AG08396 (cell line): ENCODE measurements at places on chromosomes 5 and 9.

GRCh38 chr5:133644000-133644865 lies 31.9 kb upstream of the FSTL4 start:
- DNase-seq = no peak

GRCh38 chr5:38753141-38753540 lies 92.7 kb upstream of the OSMR start:
- no peak for DNase-seq

GRCh38 chr9:113633782-113634595 lies 170.5 kb downstream of the RGS3 start:
- no peak for DNase-seq

DNA sequence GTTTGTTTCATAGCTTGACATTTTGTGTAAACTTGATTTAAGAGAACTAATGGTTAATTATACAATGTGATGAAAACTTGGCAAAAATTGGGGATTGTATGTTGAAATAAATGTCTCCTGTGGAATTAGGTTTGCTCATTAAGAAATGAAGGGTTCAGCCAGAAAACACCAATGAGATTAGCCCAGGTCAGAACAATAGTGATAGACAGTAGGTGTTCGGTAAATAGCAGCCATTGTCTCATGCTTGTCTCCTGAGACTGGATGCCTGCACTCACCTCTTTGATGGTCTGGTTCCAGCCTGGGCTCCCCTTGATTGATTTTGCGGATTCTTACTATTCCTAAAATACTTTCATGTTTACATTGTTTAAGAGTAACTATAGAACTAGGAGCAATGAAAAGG lies 135.5 kb downstream of the FBN2 start:
- DNase-seq = no peak

DNA sequence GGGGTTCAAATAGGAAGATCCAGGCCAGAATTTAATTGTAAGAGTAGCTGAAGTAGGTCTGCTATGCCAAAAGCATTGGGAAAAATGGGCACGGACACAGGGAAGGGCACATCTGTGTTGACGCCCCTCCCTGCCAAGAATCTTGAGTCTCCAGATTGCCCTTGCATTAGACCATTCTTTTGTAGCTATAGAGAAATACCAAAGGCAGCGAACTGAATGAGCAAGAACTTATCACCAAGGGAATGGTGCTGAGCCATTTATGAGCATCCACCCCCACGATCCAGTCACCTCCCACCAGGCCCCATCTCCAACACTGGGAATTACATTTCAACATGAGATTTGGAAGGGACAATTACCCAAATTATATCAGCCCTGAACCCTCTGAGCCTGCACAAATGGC lies 18.0 kb upstream of the GDA start:
- no peak for DNase-seq

- peak; percentile 14 for DNase-seq
These were observed 687 bp downstream of the LYSMD3 start for GRCh38 chr5:90528601-90529193.

DNA sequence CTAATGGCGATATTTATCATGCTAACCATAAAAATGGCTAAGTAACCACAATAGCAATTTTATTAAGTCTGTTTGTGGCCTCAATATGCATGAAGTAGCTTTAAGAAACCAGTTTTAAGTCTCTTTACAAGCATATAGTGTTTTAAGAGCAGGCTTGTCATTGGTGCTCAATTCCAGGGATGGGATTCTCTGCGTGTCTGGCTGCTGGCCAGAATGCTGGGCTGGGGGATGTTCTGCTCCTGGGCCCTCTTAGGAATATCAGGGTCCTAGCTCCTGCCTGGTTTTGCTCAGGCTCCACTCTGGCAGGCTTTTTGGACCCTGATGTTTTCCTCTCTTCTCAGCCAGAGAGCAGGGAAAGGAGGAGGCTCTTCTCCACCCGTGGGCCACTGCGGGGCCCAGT lies 127.2 kb downstream of the PDE8B start:
- DNase-seq = no peak

DNA sequence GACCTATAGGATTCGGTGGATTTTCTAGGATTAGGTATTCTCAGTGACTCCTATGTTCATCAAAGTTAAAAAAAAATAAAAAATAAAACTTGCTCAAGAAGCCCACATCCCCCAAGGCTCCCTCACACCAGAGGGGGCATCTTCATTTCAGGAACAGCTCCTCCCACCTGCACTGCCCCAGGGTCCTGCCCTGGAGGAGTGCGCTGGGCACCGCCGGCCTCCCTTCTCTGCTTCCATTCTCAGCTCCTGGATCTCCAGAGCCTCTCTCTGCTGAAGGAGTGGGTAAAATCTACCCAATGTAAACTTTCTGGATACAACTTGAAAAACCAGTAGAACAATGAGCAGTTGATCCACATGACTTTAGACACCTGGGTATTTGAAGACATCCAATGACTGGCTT lies 359.8 kb upstream of the IRX4 start:
- DNase-seq = no peak
